ENCODE measurements at places on chromosomes 2 and 18.

GRCh38 chr18:54089749-54090459 is 134.6 kb downstream of the MBD2 start:
- no peak for DNase-seq

DNA sequence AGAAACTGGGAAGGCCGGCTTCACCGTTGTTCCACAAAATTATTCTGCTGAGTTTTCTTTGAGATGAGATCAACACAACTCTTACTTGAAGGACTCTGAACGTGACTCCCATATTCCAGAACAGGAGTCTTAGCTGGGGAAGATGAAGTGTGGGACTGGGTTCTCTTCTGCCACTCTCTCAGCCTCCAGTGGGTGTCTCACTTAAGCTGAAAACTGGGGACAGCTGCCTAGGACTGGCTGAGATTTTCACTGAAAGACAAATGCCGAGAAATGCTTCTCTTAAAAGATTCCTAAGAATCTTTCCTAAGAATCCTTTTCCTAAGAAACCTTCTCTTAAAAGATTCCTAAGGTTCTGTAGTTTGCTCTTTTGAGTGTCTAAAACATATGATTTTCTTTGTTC is 156.6 kb upstream of the LHCGR start:
- no peak for DNase-seq

- no peak for DNase-seq
These were observed 19.2 kb upstream of the TMEM177 start for GRCh38 chr2:119659601-119660342.

- DNase-seq, result no peak
These were observed 47.5 kb downstream of the ZFP36L2 start for GRCh38 chr2:43178602-43179542.

DNA sequence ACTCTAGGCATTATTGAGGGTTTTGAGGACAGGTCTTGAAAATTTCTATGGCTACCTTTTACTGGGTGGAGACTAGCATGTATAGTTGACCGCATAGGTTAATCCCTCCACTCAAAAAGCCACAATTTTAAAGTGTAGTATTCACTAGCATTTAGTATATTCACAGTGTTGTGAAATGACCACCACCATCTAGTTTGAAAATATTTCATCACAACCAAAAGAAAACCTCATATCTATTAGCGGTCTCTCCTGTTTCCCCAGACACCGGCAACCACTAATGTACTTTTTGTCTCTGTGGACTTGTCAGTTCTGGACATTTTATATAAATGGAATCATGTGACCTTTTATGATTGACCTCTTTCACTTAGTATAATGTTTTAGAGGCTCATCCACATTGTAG is 53.9 kb downstream of the MSH2 start:
- DNase-seq, result no peak

DNA sequence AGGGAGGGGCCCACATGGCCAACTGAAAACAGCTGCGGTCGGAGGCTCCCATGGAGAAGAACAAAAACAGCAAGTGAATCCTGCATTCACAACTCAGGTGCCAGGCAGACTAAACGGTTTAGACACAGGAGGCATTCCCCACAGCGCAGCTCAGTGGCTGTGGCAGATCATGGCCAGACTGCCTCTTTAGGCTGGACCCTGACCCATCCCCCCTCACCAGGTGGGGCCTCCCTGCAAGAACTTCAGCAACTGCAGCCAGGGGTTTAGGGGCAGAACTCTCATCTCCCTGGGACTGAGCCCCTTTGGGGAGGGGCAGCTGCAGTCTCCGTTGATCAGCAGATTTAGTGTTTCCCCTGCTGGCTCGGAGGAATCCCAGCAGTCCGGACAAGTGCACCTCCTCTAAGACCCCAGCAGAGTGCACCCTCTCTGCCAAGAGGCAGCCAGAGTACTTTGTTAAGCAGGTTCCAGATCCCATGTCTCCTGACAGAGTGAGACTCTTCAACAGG is 346.7 kb downstream of the SS18 start:
- DNase-seq, result no peak

DNA sequence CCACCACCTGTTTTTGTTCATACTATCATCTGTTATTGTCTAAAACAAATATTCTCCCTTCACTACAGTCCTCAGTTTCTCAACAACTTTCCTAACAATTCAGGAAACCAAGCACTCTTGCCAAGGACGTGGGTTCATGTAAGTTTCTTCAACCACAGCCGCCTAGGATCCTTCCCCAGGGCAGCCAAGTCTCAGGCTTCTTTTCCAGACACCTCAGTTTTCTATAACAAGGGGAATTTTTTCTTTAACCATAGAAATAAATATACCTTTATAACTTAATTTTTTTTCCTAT is 39.4 kb upstream of the AGPS start:
- no peak for DNase-seq

- DNase-seq, result no peak
These were observed 106.3 kb upstream of the GATA6 start for GRCh38 chr18:22063102-22063501.

DNA sequence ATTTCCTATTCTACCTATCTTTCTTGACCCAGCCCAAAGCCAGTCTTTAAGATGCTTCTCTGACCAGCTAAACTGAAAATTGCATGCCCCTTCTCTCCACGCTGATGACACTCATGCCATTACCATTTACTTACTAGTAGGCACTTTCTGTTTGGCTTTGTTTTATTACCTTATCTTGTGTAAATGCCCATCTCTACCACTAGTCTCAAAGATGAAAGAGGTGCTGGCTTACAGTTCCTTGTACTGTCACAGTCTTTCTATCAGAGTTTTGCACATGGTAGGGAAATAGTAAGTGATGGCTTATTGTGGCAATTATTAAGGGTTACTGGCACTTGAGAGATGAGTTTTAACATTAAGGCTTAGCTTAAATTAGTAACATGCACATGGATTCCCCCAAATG is 352.1 kb downstream of the RBM43 start:
- DNase-seq, result no peak

- no peak for DNase-seq
These were observed 60.7 kb upstream of the ITGA4 start for GRCh38 chr2:181396256-181397123.

- no peak for DNase-seq
These were observed 138.4 kb upstream of the TWIST2 start for GRCh38 chr2:238709325-238710025.

DNA sequence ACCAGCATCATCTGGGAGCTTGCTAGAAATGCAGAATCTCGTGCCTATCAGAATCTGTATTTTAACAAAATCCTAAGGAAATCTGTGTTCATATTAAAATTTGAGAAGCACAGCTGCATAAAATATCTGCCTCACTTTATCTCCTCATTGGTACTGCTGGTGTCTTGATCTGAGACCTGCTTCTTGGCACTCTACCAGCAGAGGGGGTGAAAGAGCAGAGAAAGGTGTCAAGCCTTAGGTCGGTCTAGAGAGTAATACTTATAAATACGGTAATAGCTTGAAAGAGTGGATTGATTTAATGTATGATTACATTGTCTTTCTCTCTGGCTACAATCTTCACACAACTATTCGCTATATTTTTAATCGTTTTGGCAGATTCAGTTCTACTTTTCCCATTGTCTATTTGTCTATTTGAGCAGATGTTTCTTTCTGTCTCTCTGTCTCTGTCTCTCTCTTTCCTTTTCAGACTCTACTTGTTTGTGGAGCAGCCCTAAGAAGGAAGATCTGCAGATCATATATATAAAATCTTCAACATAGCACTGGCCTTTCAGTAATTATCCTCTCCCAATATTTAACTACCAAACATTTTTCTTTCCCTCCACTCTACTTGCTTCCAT is 1.7 kb upstream of the GCG start:
- DNase-seq, result no peak

DNA sequence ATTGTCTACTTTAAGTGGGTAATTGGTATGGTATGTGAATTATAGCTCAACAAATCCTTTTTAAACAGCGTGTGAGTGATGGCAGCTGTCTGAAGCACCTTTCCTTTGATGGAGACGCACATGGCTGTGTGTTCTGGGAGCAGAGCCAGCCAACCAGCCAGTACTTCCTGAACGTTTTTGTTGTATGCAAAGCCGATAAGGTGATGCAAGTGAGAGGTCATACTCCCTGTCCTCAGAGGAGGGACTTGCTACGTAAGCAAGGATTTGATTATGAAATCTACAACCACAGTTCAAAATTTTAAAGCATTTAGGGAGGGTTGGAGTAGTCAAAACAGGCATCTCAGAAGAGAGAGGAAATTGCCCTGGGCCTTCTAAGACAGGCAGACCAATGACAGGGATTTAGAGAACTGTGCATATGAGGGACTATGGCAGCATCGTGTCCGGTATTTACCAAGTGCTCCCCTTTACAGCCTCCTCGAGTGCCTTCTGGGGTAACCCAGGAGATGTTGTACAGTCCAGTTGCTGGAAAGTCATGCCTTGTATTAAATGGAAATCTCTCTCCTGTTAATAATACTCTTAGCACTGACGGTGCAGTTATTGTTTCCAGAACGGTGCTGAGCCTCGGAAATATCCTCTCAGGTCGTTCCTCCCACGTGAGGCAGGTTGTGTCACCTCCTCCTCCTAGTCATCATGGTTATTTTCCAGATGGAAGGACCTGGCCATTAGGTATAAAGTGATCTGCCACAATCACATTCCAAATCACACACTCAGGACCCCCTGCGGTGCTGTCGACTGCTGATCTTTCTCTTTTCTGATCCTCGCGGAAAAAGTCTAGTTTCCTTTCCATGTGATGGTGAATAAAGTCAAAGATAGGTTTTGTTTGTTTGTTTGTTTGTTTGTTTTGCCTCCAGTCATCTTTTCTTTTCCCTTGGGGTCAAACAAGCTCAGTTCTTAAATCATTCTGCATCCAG is 28.4 kb downstream of the ARHGEF4 start:
- DNase-seq, result no peak

DNA sequence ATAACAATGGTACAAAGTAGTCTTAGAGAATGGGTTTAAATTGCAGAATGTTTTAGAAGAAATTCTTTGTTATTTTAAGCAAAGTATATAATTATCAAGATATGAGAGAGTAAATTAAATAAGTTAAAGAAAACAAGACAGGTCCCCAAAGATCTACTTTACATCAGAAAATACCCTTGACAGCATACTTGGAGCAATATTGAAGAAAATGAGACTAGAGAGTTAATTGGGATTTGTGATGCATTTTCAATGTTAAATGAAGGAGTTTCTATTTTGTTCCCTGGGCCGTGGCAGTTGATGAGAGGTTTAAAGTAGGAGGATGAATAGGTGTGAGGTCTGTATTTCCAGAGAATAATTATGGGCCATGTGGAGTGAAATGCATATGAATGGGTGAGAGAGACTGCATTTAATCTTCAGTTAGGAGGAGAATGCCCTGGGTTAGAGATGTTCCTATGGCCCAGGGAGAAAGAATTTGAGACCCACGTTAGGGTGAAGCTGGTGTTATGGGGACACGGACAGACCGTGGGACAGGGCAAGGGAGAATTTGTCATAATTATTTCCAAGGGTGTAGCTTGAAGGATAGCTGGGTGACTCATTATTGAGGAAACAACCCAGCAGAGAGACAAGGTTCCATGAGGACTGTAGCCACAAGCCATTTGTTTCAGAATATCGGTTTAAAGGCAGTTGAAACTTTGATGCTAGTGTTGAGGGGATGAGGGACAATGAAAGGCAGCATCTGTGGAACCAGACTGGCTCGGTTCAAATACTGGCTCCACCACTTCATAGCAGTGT is 22.7 kb downstream of the MGAT5 start:
- DNase-seq, result no peak

DNA sequence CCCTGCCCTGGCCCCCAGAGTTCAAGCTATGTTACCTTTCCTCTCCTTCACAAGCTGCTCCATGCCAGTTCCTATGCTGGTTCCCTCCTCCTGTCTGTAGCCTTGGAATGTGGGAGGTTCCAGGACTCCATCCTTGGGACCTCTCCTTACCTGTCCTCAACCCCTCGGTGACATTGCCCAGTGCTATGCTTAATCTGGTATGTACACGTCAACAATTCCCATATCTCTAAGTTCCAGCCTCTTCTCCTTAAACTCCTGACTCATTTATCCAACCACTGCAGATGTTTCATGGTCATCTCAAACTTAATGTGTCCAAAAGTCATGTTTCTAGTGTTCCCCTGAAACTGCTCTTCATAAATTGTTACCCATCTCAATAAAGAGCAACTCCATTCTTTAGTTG is 160.8 kb downstream of the TNS1 start:
- no peak for DNase-seq

DNA sequence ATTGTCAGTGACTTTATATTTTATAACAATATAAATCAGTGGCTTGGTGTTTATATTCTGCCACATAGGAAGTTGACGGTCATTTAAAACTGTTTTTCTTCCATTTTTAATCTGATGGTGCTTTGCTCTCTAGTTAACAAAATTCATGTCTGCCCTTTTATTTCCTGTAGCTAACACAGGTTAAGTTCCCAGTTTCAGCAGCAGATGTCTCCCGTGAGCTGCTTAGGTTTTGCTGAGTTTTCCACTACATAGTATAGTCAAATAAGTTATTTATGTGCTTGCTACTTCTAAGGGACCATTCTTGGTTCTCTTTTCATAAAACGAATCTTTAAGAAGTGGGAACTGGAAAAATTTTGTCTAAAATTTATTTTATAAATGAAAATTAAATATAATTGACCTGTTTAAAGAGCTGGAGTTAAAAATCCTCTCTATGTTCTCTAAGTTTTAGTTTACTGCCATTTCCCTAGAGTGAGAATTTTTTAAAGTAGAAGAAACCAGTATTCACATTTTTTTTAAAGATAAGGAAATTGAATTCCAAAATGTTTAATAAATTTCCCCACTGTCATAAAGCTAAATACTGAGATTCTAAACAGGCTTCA is 20.6 kb downstream of the HTR2B start:
- DNase-seq, result no peak

- no peak for DNase-seq
These were observed 6.9 kb downstream of the ATP6V1B1 start for GRCh38 chr2:70942396-70943204.

GRCh38 chr18:51196811-51197660 is 445 bp downstream of the MEX3C start:
- no peak for DNase-seq

DNA sequence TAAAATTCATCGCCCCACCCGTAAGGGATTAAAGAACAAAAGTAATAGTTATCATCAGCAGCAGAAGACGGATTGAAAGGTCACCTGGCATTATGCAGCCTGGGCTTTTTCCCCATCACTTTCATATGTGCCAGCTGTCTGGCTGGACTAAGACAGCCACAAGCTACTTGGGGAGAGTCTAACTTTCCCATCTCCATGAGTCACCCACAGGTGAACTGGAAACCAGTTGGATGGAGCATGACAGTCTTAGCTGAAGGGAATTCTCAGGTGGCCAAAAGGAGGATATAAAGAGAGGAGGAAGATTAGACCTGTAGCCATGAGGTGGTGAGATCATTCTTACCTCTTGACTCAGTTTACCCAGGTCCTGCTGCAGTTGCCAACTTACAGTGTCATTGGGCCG is 7.0 kb upstream of the FAM178B start:
- no peak for DNase-seq

GRCh38 chr2:12818416-12819102 is 101.8 kb downstream of the TRIB2 start:
- DNase-seq, result no peak

All from NCI-H187 treated with DMSO at 0.1 percent for 48 hours (cell line).